Thoracic aorta (tissue), 2 donors: ENCODE measurements at places on chromosomes 6 and 20. TPM values are rescaled to one million over a fixed set of nuclear protein-coding genes. Genes with fewer than 3 reads are reported as not detected.

DNA sequence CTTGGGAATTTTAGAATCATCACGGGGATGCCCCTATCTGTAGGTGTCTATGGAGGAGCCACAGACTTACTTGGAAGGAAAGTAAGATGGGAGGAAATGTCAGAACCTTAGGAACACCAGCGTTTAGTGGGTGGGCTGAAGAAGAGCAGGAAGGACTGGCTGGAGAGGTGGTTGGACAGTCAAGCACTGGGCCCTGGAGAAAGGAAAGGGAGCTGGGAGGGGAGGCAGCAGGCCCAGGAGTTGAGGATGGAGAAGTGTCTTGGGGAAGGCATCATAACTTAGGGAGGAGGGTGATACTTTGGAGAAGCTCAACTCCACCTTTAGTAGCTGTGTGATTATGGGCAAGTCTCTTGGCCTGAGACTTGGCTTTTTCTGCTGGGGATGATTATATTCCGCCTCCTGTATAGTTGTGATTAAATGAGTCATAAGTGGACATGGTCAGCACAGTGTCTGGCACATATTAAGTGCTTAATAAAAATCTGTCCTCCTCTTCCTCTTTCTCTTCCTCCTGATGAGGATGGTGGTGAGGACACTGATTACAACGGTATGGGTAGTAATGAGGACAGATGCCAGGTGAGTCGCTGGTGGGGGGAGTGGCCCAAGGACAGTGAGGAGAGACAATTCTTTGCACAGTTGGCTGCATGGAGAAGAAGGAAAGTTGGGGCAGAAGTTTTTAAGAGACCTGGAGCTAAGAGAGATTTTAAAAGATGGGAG, 125.7 kb downstream of the TOX2 start:
- no peak for DNase-seq

GRCh38 chr6:20708367-20709124, 174.3 kb downstream of the CDKAL1 start:
- no peak for DNase-seq

Gene WFDC8
- total RNA-seq, result not detected

GRCh38 chr20:62860391-62860923, 1.2 kb downstream of the TCFL5 start:
- DNase-seq, result no peak

Gene HMGCLL1
- total RNA-seq, result not detected

Gene PPP1R16B
- total RNA-seq, result 8.9 TPM

DNA sequence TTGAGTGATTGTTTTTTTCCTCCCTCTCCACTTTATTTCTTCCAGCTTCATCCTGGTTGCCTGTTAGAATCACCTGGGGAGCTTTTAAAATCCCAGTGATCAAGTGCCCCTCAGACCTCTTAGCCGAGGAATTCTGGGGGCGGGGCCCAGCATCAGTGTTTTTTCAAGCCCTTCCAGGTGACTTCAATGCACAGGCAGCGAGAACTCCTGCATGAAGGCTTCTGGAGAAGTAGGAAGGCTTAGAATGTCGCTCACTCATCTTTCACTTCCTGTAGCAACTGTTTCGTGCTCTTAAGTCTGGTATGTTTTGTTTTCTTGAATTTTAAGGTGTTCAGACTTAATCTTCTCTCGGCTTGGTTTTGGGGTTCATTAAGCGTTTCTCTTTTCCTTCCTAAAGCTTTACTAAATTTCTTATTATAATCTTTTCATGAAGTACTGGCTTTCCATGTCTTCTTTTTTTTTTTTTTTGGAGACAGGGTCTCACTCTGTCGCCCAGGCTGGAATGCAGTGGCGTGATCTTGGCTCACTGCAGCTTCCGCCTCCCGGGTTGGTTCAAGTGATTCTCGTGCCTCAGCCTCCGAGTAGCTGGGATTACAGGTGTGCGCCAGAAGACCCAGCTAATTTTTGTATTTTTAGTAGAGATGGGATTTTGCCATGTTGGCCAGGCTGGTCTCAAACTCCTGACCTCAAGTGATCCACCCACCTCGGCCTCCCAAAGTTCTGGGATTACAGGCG, 30.9 kb upstream of the TULP1 start:
- no peak for DNase-seq

Gene STMND1
- total RNA-seq, result not detected

DNA sequence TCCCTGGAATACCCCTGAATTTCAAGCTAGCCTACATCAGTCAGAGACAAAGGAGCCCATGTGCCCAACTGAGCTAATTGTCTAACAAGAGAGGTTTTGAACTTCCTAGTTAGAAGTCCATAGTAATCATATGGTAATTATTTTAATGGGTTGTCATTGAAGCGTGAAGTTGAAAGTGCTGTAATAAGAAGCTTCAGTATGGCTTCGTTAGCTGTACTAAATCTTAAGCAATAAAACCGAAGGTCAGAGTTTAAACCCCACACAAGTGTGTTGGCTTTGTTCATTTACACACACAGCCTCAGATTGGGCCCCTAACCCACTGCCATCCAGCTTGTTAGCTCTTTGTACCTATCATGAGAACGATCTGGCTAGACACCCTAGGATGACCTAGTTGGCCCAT, 195.6 kb upstream of the RIN2 start:
- DNase-seq, result no peak

Gene CPXM1
- not detected for total RNA-seq

DNA sequence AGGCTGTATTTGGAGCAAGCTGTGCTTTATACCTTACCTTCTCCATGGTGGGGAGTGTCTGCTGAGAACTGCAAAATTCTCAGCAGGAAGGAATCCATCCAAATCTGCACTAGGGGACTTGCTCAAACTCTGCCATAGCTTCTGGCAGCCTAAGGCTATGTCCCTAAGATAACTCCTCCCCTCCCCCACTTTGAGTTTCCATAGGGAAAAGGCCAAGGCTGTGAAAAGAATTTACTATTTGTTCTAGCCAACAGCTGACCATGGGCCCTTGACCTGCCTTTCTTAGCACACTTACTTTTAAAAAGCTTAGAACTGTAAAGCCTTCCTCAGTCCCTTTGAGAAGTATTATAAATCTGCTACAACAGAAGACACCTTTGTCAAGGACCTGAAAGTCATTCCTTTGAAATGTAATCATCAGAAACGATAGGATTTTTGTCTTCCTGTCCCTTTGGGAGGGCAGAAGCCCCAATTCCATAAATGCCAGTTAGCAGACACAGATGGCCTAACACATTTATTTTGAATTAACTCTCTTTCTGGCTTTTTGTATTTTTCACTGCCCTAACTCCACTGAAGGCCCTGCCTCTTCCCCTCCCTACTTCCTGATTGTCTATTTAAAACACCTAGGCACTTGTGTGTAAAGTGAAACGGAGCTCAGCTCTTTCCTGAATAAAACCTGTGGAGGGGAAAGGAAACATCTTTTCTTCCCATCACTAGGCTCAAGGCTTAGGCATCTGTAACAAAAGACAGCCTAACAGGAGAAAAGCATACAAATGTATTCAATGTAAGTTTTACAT, 157.1 kb downstream of the AKAP7 start:
- no peak for DNase-seq

DNA sequence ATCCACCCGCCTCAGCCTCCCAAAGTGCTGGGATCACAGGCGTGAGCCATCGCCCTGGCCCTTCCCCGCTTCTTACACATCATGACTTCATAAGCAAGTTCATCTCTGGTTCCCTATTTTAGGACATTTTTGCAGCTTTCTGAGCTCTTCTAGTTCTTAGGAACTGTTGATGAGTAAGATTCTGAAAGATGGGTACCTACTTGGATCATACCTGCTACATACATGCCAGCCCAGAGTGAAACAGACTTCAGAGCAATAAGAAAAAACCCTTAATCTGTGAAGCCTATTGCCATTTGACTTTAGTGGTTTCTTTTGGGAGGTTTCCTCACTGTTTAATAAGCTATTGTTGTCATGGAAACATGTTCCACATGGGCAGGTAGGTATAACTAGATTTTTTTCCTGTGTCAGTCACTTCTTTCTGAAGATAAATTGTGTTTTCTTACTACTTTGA, 27.9 kb upstream of the TMEM217 start:
- no peak for DNase-seq

GRCh38 chr6:111367393-111368088, 115.5 kb downstream of the REV3L start:
- DNase-seq, result no peak

- no peak for DNase-seq
Measured at GRCh38 chr6:136160250-136160649, 89.9 kb downstream of the MTFR2 start.

GRCh38 chr20:50278684-50279531, 88.3 kb downstream of the CEBPB start:
- no peak for DNase-seq

- no peak for DNase-seq
Measured at GRCh38 chr6:87045521-87046075, 49.3 kb downstream of the CGA start.

DNA sequence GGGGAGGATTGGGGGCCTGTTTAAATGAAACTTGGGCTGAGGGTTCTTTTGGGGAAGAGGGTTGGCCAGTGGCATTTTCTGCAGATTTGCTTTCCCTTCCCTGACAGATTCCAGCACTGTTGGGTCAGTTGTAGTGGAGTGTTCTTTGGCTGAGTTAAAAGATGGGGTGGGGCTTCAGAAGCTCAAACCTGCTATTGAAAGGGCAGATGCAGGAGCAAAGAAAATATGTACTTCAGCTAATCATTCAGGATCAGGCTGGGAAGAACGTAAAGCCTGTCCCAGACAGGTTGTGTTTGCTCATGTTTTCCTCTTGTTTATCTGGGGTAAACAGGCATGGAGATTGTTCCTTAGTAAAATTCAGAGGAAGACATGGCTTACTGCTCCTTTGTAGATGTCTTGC, 2.5 kb downstream of the SASH1 start:
- no peak for DNase-seq

DNA sequence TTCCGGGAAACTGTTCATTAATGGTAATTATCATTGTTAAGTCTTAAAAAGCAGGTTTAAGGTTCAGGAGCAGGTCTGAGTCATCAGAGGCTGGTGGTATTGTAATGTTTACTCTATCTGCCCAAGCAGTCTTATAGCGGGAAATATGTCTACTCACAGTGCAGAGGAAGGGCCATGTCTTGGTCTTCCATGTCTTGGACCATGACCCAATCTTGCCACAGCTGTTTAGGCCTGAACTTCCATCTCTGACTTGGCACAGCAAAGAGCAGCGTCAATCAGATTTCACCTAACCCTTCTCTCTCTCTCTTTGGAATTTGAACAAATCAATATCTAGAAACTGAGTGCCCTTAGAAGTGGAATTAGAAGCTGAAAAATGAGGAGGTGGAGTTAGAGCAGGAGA, 25.8 kb downstream of the SLC2A12 start:
- no peak for DNase-seq

Gene FRK
- total RNA-seq, result 20.0 TPM

Gene DEFB112
- not detected for total RNA-seq

- no peak for DNase-seq
Measured at GRCh38 chr6:168700880-168701279, 259.9 kb downstream of the SMOC2 start.

Gene EMILIN3
- 0.14 TPM for total RNA-seq

Gene ECT2L
- not detected for total RNA-seq

Gene DEF6
- 9.1 TPM for total RNA-seq
